ENCODE measurements at places on chromosomes 4 and X.

DNA sequence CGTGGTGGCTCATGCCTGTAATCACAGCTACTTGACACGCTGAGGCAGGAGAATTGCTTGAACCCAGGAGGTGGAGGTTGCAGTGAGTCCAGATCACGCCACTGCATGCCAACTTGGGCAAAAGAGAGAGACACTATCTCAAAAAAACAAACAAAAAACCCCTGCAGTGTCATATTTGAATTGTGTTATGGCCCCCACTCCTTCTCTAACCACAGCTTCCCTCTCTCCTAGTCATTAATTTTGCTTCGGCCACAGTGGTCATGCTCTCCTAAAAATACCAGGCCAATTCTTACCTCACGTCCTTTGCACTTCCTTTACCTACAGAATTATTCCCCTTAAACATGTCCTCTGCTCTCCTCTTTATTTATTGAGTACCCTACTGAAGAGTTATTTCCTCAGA lies 206.1 kb downstream of the PPP3CA start:
- no peak for DNase-seq

GRCh38 chr4:113732967-113733527 lies 28.5 kb downstream of the CAMK2D start:
- no peak for DNase-seq

DNA sequence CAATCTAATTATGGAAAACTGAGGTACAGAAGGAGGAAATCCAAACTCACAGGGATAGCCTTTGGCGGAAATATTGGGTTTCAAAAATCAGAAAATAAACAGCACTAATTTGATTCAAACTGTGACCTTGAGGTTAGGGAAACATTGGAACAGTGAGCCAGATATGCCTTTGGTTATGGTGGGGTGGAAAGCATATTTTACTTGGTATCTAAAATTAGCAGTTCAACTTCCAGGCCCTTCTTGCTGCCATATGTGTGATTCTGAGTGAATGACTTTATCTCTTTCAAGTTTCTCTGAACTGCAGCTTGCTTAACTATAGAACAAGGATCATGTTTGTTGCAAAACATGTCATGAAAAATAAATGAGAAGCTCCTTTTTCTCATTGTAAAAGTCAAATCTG lies 240.9 kb upstream of the VEGFC start:
- no peak for DNase-seq

DNA sequence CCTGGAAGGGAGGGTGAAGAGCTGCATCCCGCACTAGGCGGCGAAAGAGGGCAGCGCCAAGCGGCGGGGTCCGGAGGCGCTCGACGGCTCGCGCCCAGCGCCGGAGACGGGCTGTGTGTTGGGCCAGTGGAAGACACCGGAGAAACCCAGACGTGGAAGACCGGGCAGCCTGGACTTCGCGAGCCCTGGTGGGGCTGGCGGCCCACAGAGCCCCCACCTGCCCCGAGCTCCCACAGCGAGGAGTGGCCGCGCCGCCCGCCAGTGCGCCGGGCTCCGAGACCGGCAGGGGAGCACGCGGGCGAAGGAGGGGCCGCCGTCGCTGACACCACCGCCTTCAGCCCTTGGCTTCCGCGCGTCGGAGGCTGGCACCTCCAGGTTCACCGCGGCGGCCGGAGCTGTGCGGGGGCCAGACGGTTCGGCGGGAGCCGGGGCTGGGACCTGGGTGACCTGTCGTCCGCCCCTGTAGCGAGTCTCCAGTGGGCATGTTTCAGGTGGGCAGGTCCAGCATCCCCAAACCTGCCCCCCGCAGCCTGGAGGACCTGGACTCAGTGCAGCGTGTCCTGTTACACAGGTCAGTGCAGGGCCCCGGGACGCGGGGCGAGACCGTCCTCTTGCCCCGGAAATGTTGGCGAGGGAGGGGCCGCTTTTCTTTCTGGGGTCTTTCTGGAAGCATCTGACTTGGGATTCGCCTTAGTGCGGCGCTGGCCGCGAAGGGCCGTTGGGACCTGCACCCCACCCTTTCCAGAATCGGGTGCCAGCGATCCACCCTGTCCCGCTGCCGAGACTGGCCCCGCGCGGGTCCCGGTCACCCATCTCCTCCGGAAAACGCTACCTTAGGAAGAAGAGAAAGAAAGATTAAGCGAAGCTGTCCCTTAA lies 9.6 kb upstream of the INTU start:
- DNase-seq = no peak

GRCh38 chr4:118114720-118115119 lies 80.4 kb downstream of the NDST3 start:
- DNase-seq = no peak

- DNase-seq = no peak
Measured at GRCh38 chrX:21153503-21153902, 220.7 kb upstream of the CNKSR2 start.

DNA sequence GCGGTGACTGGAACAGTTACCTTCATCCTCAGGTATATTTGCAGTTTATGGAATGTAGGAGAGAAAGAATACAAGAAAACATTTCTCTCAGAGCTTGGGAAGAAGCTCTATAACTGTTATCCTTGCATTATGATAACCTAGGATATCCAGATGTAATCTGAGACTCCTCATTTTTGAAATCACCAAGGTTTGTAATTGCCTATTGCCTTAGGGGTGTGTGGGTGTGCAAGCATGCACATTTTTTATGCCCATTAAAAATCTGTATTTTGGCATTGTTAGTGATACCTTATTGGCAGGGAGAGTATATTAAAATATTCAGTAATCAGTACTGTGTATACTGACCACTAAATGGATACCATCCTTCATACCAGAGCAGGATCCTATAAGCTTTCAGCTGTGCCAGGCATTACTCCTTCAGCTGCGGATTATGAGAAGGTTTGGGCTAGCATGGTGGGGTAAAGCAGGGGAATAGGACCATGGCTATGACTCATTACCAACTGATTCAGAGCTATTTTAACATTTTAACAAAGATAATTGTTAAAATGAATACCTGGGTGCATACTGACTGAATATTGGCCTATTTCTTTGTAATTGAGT lies 8.3 kb downstream of the SEC24B start:
- no peak for DNase-seq

DNA sequence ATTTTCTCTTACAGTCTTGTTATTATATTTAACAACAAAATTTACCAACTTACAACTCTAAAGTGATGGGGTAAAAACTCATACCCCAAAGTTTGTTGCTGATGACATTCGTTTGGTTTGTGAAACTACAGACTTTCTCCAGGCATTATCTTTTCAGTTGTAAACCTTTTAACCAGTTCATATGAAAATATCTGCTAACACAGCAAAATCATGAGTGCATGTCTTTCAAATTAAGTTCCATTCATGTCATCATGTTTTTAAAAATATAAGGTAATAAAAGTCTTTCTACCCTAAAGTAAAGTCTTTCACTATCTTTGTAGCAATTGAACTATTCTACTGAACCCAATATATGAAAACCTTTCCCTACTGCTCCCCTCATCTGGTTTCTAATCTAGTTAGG lies 3.4 kb upstream of the GALNTL6 start:
- no peak for DNase-seq

GRCh38 chr4:105496899-105497298 lies 23.0 kb upstream of the PPA2 start:
- peak; percentile 28 for DNase-seq

DNA sequence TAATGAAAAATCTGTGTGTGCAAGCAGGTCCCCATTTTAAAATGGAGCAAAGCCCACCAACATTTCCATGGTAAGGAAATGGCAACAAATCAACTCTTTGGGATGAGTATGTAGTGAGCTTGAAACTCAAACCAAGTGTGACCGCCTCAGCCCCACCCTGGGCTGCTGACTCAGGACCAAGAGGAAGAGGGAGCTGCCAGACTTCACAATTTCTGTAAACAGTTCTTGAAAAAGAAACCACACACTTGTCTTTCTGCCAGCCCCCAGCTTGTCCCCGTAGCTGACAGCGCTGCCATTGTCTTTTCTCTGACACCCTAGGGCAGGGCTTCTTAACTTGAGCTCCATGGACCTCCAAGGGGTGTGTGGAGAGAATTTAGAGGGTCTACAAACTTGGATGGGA lies 10.3 kb downstream of the RTL5 start:
- no peak for DNase-seq

GRCh38 chrX:120677004-120677652 lies 47.3 kb upstream of the C1GALT1C1 start:
- DNase-seq = no peak

DNA sequence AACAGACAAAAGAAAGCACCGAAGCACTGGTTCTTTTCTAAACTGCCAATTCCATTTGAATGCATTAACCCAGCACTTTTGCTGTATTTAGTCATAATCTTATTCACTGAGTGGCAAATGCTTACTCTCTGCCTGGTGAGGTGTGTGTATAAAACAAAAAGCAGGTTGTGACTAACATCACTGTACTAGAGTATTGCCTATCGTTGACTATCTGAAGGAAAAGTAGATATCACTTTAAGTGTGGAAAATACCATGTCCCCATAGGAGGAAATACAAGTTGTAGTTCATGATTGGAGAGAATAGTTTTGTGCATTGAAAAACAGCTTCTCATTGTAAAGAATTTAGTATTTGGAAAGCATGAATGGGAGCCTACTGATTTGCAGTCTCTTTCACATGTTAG lies 2.7 kb downstream of the PDLIM5 start:
- DNase-seq = no peak

- DNase-seq = no peak
Measured at GRCh38 chr4:42710329-42710728, 53.4 kb upstream of the ATP8A1 start.

- DNase-seq = no peak
Measured at GRCh38 chr4:180900781-180901180, 1342.4 kb upstream of the TENM3 start.

DNA sequence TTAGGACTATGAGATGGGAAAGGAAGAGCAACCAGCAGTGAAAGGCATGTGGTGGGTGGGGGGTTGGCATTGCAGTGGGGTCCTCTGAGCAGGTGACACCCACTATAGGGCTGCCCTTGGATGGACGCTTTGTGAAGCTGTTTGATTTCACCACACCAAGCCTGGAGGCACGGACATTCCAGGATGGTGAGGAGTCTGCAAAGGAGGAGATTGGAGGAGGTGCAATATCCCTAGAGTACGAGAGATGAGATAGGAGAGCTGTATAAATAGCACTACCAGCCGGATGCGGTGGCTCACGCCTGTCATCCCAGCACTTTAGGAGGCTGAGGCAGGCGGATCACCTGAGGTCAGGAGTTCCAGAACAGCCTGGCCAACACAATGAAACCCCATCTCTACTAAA lies 42.3 kb downstream of the SHOX start:
- DNase-seq = no peak

DNA sequence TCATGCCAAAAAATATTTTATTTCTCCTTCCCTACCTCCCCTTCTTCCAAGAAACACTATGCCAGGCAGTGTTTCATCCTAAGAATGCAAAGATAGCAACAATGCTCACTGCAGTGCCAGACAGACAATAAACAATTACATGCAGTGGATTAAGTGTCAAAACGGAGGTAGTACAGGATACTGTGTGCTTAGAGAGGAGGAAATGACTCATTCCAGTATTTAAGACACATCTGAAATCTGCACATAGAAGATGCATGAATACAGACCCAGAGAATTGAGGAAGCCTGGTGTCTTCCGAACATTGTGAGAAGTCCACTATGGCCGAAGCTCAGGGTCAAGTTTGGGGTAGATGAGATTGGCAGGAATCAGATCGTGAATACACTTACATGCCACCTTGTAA lies 326.4 kb downstream of the PPP3CA start:
- no peak for DNase-seq

- DNase-seq = no peak
Measured at GRCh38 chr4:22531311-22532019, 15.6 kb upstream of the ADGRA3 start.

DNA sequence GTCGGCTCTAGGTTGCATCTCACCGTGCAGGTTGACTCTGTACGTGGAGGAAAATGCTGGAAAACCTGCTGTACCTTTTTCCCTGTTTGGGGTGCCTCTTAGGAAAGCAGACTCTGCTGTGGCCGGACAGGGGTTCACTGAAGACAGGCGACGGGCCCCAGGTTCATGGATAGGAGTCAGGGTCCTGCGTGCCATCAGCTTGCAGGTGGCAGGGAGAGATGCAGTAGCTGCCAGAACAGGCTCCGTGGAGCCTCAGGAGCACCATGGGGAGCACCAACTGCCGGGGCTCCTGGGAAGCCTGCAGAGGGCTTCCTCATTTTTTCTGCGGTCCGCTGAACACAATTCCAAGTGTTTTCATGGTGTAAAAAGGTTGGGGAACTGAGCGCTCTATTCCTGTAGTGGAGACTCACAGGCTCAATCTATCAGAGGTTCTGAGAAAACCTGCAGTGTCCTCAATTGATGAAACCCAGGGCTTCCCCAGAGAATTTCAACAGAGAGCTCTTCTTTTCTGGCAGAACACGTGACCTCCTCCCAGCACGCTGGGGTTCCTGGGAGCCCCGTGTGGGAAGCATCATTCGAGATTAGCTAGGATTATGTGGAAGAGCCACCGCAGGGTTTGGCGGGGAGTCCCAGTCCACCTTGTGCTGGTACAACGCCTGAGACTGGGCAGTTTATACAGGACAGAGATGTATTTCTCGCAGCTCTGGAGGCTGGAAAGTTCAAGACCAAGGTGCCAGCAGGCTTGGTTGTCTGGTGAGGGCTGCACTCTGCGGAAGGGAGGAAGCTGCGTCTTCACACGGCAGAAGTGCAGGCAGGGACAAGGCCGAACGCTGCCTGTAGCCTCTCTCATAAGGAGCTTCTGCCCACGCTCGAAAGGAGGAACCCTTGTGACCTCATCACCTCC lies 1.6 kb downstream of the HTRA3 start:
- no peak for DNase-seq

GRCh38 chr4:32203340-32203739 lies 1483.2 kb downstream of the PCDH7 start:
- no peak for DNase-seq

- no peak for DNase-seq
Measured at GRCh38 chr4:68460085-68460484, 12.8 kb downstream of the TMPRSS11E start.

DNA sequence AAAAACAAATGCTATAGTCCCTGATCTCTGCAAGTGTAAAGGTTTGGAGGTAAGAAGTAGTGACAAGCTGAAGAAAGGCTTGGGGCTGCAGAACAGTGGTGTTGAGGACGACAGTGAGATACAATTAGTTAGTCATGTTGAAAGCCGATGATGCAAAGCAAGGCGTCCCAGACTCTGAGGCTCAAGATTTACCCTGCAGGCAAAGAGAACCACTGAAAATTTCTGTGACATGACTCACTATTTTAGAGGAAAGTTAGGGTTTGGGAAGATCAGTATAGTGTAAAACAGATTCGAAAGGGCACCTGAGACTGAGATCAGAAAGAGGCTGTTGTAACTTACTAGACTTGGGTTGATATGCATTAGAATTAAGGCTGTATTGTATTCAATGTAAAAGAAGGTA lies 281.3 kb upstream of the FTHL17 start:
- no peak for DNase-seq
